ENCODE measurements at places on chromosomes 6 and 20.

DNA sequence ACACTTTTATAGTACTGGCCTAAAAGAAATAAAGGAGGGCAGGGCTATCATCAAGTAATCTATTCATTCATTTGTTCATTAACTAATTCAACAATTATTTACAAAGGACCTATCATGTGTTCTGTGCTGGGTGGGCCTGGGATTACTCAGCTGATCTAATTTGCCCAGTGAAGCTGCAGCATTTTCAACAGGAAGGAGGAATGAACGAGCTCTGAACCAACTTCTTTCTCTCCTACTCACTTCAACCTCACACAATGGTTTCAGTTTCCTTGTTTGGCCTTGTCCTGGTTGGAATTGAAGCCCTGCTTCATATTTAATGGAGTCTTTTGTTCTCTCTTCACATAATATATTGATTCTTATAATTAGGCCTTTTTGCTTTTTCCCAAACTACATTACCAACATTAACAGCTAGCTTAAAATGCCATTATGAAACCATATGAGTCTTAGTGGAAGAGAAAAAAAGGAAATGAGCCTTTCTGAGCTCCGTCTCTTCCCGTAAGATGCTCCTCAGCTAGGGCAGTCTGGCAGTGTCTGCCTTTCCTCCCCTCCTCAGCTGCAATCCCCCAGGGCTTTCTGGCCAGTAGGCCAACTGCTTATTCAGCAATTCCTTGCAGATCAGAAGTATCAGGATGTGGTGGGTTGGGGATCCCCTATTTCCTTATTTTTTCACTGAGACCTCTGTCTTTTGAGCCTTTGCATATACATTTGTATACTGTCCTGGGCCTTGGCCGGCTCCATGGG, 79.4 kb upstream of the NRN1 start:
- no peak for DNase-seq

GRCh38 chr6:12012038-12012557, at the start of gene HIVEP1:
HIVEP1 (plus strand) TSS chr6:12012312; CDS start chr6:12015629, 3,317 bp downstream.
- DNase-seq = no peak

GRCh38 chr6:42417641-42418112, 34.0 kb downstream of the TRERF1 start:
- peak; percentile 38 for DNase-seq

GRCh38 chr6:35427851-35428321, 24.3 kb upstream of the FANCE start:
- DNase-seq = no peak

DNA sequence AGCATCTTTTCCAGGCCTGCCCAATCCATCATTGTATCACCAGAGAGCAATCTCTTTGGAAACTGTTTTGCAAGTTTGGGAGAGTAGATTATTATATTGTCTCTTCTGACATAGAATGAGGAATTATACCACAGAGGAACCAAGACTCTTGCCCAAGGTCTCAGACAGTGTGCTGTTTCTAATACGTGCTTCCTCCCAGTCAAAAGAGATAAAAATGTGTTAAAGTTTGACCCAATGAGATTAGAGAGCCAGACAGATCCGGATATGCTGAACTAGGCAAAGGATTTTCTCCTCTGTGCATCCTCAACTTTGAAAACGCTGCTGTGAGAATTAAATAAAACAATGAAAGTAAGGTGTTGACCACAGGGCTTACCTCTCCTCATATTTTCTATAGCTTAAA, 18.6 kb upstream of the NT5E start:
- DNase-seq = no peak

DNA sequence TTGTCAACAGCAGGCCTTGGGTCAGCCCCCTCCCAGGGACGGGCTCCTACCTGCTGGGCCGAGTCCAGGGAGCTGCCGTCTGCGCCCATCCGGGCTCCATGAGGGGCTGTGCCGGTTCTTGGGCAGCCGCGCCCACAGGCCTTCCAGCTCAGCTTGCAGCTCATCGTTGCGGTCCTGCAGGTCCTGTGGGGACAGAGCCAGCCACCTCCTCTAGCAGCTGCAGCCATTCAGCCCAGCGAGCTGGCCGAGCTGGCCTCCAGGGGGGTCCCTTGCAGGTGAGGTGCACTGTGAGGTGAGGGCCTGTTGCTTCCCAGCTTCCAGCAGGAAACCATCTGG, 74.4 kb downstream of the GINS1 start:
- DNase-seq = no peak

DNA sequence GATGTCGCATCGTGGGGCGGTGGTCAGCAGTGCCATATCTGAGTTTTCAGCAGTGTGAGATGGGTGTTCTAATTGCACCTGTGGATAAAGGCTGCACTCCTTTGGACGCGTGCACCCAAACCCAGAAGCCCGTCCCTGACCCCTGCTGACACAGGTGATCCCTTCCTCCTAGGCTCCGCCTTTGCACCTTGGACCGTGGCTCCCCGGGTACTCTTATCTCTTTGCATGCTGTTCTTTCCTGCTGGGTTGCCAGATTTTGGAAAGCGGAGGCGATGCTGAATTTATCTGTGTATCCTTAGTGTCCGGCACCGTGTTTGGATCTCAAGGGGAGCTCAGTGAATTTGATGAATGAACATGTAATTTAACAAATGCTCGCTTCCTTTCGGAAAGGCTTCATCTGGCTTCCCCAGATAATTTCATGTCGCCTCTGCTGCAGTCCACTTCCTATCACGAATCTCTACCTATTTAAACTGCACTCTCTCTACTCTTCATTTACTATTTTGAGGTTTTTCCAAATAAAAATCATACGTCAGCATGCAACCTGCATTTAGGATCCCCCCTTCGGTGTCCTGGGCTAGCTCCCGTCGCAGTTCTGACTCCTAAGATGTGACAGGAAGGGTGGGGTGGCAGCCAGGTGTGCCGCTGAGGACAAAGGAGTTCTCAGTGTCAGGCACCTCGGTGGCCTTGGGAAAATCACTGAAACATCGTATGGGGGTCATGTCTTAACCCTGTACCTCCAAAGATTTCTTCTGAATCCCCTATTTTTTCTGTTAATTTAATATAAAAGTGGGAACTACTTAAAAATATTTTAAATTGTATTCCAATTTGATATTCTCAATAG, 753 bp upstream of the PERP start:
- no peak for DNase-seq

GRCh38 chr20:43949741-43950618, 35.3 kb downstream of the TOX2 start:
- DNase-seq = peak; percentile 48

DNA sequence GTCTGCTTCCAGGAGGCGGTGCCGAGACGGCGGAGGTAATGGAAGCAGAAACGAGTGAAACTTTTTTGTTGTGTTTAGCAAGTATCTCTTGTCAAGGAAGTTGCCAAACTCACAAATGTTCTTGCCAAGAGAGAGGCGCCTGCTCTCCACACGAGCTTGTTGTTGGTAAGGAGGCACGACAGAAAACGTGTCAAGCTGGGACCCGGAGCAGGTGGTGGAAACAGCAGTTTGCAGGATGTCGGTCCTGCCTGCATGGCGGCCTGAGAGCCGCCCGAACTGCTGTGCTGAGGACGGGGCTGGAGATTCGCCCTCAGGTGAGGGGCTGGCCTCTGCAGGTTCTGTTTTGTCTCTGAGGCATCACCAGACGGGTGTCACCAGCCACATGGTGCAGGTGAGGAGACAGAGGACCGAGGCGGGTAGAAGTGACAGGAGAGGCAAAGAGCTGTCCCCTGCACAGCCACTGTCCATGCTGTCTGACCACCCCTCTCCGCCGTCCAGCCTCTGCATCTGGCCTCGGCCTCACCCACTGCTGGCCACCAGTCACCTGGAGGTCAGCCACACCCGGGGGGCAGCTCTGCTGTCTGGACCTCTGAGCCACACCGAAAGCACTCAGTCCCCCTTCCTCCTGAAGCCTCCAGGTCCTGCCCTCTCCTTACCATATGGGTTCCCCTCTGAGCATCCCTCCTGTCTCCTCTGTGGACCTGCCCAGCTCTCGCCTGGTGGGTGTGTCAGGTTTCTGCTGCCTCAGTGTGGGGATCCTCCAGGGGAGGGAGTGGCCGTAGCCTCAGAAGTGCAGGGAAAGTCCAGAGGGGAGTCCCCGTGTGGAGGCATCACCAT, 261.5 kb downstream of the TAF4 start:
- DNase-seq = no peak

DNA sequence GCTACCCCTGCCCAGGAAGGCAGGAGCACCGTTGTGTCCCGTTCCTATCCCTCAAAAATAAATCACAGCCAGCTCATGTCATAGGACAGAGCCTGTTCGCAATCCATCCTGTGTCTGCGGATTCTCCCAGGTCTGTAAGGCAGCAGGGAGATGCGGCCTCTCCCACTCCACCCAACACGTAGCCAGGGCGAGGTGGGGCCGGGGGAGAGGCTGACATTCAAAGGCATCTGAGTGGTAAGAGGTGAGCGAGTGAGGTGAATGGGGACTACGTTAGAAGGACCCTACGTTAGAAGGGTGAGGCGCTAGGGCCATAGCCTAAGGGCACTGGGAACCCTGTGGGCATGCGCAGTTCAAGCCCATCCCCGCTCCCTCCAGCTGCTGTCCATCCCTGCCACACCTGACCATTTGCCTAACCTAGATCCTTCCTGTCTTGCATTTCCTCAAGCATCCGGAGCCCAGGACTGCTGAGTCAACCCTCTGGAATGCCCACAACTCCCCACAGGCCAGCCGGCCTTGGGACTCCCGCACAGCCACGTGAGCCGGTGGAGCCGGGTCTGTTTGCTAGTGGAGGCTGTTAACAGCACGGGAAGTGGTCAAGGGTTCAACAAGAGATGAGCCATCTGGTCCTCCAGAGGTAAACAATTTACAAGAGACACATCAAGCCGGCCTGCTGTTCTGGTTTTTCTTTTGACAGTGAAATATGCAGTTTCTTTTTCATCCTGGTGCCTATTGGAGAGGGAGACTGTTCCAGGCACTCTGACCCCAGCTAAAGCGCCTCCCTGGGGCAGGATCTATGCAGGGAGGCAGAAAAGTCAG, 45.9 kb downstream of the RIPOR3 start:
- no peak for DNase-seq

GRCh38 chr6:129233458-129234134, 350.7 kb downstream of the LAMA2 start:
- DNase-seq = no peak

- no peak for DNase-seq
Measured at GRCh38 chr6:146194434-146194833, 165.6 kb downstream of the GRM1 start.

GRCh38 chr6:11692451-11693376, 85.9 kb downstream of the ADTRP start:
- no peak for DNase-seq

- DNase-seq = no peak
Measured at GRCh38 chr20:35838205-35838604, 66.4 kb downstream of the PHF20 start.

- no peak for DNase-seq
Measured at GRCh38 chr6:75126518-75126917, 79.3 kb downstream of the COL12A1 start.

GRCh38 chr6:13729891-13730290, 18.3 kb upstream of the RANBP9 start:
- DNase-seq = no peak

DNA sequence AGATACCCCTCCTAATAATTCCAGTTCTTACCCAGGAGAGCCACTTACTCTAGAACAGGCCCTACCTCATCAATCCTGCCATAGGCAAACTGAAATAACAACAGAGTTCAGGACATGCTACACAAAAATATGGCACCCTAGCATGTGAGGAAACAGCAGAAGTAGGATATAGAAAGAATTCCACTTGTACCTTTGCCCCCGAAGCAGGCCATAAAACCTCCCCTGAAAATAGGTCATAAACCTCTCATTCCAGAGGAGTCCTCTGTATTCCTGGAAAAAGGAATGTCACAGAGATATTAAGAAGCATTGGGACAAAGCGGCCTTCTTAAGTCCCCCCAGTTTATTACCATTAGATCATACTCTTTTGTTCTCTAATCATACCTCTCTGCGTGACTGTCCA, 504.3 kb upstream of the MARCKS start:
- DNase-seq = no peak

- DNase-seq = no peak
Measured at GRCh38 chr20:16615199-16615598, 42.0 kb upstream of the KIF16B start.

- DNase-seq = no peak
Measured at GRCh38 chr6:89930789-89931188, 36.5 kb downstream of the GJA10 start.

GRCh38 chr20:50580016-50580747, 70.0 kb downstream of the PTPN1 start:
- DNase-seq = no peak

- DNase-seq = no peak
Measured at GRCh38 chr6:136587527-136587926, 37.3 kb upstream of the MAP7 start.
